CD4-positive, alpha-beta T cell treated with Interleukin-1 beta for 1 hour (primary cell): ENCODE measurements at places on chromosomes 5 and 9.

DNA sequence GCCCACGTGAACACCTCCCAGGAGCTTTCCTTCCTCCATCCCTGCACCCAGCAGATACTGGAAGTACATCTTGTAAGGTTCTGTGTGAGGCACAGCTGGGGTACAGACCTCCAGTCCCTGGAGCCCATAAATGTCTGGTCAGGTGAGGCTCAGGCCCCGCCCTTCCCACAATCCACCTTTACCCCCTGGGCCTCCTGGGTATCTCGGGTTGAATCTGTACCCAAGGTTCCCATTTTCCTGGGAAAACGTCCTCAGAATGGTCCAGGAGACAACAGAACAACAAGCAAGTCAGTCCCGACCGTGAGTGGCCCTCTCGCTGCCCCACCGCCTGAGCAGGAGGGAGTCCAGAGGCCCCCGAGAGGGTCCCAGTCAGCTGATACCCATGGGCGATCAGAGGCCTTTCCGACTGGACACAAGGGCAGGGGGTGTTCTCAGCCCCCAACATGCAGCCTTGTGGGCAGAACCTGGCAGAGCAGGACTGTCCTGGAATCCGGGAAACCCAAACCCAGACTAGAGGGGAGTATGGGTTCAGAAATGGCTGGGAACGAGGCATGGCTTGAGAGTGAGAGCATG, 4.3 kb downstream of the SPATA31E1 start:
- DNase-seq = no peak

- no peak for DNase-seq
These were observed 286.7 kb downstream of the NFIB start for GRCh38 chr9:14027116-14027800.

- no peak for DNase-seq
These were observed 109.6 kb upstream of the PJA2 start for GRCh38 chr5:109519416-109519815.

- DNase-seq = peak; percentile 24
These were observed 206.4 kb downstream of the ENC1 start for GRCh38 chr5:74433896-74434829.

- peak; percentile 33 for DNase-seq
These were observed 3.8 kb downstream of the IFNA1 start for GRCh38 chr9:21443849-21444625.

GRCh38 chr9:129139233-129139992, 28.2 kb downstream of the PTPA start:
- peak; percentile 79 for DNase-seq

DNA sequence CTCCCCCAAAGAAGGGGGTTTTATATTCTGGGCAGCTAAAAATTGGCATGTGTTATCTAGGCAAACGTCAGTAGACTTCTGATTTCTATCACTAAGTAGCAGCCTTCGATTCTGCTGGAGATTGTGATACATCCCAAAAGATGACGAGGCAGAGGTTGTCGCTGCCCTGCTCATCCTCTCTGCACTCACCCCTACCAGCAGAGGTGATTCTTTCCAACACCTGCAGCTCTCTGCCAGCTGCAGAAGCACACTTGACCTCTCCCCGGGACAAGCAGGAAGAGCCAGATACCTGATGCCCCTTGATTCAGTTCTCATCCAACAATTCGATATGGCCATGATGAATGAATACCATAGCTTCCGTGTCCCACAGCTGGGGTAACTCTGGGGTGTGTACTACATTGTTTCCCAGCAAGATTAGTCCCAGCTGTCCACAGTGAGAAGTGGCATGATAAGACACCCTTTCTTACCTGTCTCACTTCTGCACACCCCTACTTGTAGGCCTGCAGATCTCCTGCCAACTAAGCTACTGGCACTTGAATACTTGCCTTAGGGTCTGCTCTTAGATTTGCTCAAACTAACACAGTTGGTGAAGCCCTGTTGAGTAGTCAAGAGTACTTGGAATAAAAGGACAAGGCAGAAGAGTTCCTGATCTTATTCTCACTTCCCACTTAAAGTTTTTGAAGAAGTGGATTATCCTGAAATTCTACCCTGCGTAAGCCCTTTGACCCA, 37.6 kb upstream of the SMAD5 start:
- no peak for DNase-seq

DNA sequence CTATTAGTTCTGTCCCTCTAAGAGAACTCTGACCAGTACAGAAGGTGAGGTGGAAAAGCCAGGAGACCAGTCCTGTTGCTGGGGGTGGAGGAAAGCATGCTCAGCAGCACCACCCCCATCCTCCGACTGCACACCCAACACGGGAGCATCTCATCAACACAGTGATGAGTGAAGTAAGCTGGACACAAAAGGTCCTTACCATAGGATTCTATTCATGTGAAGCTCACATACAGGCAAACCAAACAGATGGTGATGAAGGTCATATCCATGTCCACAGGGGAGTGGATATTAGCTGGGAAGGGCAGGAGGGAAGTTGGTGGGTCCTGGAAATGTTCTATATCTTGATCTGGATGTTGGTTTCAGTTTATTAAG, 14.8 kb upstream of the MARCHF6 start:
- DNase-seq = no peak
